LoVo (cell line): ENCODE measurements at places on chromosomes 3 and 15.

GRCh38 chr3:22947851-22948250, 255.3 kb upstream of the UBE2E2 start:
- DNase-seq: no peak

GRCh38 chr3:151309566-151309965, 7.1 kb downstream of the GPR87 start:
- DNase-seq: no peak

DNA sequence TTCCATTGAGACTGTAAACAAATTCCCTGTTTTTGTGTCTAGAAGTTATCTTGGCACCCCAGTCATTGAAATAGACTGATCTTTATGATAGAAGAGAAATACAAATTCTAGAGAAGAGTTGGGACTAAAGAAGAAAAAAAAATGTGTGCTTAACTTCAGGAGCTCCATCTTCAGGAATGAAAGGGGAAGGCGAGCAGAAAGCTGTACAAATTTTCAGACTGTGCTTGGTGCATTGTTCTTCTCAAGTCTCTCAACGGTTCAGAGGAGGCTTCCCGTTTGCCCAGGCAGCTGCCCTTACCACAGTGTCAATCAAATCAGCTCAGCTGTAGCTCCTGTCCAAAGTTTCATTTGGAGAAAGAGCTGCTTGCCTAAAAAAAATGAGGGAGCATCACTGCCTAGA, 41.7 kb downstream of the OXSM start:
- DNase-seq: no peak

GRCh38 chr3:156293566-156293965, 173.2 kb downstream of the KCNAB1 start:
- no peak for DNase-seq

DNA sequence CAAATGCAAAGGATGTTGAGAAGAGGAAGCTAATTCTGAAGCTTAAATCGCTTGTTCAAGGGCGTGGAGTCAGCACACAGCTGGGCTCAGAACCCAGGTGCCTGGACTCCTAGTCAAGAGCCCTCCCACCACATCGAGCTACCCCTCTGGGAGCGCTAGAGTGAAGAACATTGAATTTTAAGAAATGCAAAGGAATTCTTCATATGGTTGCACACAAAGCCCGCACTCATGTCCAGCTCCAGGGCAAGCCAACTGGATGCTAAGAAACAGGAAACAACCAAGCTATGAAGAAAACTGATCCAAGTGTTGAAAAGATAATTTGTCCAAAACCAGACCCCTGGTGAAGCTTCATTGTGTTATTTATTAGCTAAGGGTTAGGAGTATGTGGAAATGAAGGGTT, 122.3 kb downstream of the ALDH1A2 start:
- DNase-seq: no peak

DNA sequence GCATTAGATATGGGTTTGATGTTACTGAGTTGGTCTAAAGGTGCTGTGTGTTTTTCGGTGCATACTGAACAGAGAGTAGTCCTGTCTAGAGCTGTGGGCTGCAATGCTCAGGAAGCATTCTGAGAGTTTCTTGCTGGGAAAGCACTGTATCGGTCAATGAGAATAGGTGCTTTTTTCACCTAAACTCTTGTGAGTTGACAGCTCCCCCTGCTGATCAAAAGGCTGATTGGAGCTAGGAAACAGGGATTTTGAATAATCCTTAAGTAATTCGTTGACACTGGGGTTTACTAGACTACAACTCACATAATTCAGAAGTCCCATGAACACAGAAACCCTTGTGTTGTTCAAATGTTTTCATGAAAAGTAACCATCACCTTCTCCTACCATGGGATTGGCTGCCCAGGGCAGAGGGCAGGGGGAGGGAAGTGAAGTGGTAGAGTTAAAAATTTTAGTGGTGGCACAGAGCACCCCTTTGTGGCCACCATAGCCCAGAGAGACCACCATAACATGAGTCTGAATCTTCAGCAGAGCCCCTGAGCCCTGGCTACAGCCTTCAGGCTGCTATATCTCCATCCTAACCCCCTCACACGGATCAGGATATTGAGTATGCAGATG, 13.0 kb upstream of the MANF start:
- DNase-seq: peak; percentile 55

GRCh38 chr3:45889337-45889736, 3.0 kb downstream of the CCR9 start:
- DNase-seq: no peak
